GM12891 (cell line): ENCODE measurements at places on chromosomes 1 and 21.

- no peak for DNase-seq
These were observed 12.1 kb upstream of the OLIG2 start for GRCh38 chr21:33013626-33014025.

DNA sequence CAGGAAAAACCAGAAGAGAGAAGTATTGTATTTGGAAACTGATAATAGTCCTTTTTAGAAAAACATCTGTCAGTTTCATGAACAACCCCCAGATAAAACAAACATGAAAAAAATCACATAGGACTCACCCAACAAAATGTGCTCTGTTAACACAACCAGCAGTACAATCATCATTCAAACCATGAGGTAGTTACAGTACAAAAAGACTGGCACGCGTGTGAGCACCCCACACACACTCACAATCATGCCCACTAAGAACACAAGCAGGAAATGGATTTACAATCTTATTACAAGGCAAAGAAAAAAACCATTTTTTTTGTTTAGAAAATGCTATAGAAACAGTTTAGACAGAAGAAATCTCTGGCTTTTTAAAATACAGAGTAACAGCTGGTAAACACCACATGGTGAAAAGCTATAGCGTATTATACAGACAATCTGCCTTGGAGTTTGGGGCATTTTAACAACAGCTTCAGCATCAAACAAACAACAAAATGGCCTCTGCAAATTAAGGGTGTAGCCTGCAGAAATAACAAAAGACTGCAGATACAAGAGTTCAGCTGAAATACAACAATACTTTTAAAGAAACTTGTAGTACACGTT lies 180.0 kb downstream of the CDC7 start:
- no peak for DNase-seq

DNA sequence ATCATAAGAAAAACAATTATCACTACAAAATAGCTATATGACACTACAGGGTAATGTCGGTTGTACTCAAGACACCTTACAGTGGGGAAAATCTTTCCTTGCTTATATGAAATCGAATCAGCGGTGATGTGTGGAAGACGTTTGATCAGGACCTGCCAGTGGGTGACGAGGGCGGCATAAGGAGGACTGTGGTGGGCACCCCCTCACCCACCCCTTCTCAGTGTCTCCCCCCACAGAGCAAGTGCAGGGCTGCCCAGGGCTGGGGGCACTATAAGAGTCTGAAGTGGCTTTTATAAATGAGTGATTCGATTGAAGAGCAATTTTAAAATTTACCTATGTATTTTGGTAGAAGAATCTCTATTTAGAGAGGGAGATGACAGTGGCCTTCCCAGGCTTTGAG lies 35.8 kb downstream of the CRYAA start:
- DNase-seq, result no peak

GRCh38 chr1:218765753-218766152 lies 407.9 kb upstream of the LYPLAL1 start:
- DNase-seq, result no peak

GRCh38 chr1:41919764-41920397 lies 1.2 kb upstream of the HIVEP3 start:
- DNase-seq, result peak; percentile 54

DNA sequence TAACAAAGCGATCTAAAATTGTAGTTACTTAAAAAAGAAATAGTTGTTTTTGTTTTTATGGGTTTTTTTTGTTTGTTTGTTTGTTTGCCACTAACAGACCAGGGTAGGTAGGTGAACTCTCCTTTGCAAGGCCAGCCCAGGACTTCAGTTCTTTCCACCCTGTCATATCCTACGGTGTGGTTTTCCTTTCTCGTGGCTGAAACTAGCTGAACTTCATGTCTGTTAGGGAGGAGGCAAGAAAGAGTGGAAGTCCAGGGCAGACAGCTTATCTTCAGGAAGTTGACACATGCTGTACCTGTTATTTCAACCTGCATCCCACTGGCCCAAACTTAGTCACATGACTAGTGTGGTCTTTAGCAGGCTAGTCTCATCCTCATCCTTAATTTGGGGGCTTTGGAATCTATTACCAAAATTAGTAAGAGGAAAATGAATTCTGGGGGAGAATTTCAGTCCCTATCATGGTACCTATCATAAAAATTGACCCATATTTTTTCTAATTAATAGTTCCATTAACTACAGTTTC lies 62.9 kb upstream of the LRRC7 start:
- DNase-seq, result no peak

- DNase-seq, result no peak
These were observed 2.9 kb upstream of the SEMA4A start for GRCh38 chr1:156150333-156151011.

DNA sequence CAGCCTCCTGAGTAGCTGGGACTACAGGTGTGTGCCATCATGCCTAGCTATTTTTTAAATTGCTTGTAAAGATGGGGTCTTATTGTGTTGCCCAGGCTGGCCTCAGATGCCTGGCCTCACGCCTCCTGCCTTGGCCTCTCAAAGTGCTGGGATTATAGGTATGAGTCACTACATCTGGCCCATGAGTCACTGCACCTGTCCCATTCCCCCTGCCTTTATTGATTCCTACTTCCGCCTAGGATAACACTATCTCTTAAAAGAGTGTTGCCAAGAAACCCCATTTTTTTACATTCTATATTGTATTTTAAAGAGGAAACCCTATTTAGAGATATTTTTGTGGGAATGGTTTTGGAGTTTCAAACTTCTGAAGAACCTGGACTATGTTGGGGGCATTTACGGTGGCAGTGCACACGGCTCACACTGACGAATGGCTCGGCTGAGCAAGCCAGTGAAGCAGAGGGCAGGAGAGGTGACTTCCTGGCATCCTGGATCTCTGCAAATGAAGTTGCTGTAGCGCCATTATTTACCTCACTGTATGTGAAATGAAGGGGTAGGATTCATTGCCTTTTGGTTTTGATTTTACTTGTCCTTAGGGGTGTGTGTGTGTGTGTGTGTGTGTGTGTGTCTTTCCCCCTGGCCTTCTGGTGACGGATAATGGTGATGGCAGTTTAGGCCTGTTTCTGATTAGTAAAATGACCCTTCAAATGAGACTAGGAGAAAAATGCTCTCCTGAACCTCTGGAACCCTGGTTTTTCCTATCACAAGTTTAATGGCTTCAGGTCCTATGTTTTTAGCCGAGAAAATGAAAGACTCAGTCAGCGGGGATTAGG lies 22.5 kb downstream of the KIF26B start:
- no peak for DNase-seq

- DNase-seq, result no peak
These were observed 188.5 kb downstream of the TM2D1 start for GRCh38 chr1:61536174-61537108.

- no peak for DNase-seq
These were observed 2.2 kb downstream of the AJAP1 start for GRCh38 chr1:4656533-4657140.

DNA sequence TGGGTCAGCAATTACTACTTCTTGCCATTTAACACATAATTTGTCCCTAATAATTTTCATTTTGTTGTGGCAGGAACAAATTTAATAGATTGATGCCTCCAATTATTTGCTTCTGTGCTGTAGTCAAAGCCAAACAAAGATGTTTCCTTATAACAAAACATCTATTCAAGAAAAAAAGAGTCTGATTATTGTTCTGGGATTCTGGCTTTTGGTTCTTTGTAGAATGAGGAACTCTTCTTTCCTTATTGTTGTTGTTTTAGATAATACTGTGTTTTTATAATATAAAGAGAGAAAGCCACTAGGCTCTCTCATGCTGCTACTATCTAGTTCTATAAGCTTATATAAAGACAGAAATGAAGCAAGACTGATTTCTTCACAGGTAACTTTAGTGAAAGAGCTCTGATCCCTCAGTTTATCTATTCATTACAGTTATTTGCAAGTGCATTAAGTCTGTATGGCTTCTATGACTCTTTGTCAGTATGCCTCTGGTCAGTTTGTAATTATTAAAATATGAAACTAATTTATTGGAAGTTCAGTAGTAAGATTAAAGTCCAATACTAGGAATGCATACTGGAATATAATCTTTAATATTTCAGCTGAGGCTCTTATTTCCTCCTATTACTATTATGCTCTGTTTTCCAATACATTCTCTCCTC lies 37.4 kb downstream of the PRKACB start:
- no peak for DNase-seq

DNA sequence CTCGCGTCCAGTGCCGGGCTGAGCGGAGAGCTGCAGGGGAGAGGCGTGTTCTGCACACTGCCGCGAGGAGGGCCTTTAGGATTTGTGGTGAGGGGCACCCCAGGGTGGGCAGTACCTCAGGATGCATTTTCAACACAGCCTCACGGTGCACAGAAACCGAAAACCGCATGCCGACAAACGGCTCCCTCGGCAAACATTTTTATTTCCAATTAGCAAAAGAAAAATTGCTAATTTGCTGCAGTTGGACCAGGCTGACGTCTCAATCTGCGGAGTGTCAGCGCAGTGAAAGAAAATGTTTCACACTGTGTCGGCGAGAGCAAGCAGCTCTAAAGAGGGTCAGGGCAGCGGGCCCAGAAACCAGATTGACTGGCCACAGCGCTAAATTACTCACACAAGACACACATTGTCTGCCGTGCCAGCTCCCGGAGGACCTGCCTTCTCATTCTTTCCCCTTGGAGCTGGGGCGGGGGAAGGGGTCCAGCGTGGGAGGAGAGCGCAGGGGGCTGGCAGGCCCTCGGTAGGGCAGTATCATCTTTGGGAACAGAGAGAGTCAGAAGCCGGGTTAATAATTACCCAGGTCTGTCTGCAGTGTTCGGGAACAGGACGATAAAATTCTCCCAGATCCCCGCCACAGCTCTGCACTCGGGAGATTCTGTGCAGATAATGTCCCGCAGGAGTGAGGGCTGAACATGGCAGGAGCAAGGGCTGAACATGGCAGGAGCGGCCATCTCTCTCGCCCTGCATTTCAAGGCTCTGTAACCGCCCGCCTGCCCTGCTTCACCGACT lies 150.2 kb downstream of the PRDM16 start:
- no peak for DNase-seq

DNA sequence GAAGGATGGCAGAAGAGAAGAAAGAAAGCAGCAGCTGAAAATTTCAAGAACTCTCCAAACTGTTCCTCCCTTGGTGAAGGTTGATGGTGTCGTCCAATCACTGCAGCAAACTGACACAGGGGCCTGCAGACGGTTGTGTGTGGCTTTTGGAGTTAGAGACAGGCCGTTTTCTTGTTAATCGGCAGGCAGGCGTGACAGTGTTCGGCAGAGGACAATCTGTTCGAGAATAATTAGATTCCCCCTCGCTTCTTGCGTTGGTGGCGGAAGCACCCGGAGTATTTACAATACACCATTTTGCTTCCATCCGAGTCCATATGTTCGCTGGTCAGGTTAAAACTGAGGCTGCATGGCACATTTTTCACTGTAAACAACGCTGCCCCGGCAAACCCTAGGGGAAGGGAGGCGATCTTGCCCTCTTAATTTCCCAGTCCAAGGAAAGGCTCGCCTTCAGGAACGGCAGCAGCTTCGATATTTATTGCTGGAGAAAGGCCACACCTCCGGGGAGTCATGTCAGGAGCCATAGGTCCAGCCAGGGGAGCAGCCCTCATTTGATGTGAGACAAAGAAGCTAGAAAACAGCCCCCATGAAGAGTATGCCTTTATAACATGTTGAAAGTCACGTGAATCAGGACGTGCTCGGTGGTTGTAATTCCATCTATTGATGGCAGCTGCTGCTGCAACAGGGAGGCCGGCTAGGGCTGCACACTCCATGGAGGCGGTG lies 360.1 kb downstream of the SMYD3 start:
- DNase-seq, result no peak

- DNase-seq, result no peak
These were observed 37.1 kb downstream of the PRRX1 start for GRCh38 chr1:170700842-170701615.

DNA sequence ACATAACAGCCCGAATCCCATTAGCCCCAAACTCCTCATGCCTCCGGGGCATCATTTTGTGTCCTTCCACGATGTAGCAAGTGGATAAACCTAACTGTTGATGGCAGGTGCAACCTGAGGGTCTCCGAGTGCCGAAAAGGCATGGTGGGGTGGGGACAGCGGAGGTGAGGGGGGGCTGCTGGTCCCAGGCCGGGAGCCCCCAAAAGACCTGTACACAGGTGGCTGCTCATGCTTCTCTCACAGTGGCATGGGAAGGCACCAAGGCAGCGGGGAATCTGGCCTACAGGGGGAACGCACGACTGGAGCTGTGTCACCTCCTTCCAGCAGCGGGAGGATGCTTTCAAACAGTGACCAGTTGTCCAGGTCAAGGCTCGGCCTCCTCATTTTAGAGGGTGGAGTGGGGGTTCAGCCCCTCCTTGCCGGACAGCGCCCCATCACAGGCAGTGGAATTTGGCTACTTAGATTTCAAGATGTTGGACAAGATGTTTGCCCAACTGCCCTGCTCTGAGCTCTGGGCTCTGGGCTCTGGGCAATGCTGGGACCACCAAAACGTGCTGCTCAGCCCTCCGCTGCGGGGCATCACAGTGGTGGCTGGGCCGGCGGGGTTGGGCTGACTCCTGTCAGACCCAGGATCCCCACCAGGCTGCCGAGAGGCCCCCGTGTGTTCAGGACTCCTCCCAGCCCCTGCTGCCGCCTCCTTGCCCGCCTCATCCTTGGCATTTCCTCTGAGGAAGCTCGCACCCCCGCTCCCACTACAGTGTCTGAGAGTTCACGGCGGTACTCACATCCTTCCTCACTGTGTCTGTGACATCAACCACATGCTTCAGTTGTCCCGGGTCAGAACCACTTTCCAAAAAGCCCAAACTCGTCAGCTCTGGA lies 7.6 kb downstream of the DNMT3L start:
- no peak for DNase-seq
